Effector memory CD8-positive, alpha-beta T cell (primary cell): ENCODE measurements at places on chromosomes 2 and 18.

GRCh38 chr2:182565911-182566567, 139.2 kb upstream of the PDE1A start:
- DNase-seq, result no peak

DNA sequence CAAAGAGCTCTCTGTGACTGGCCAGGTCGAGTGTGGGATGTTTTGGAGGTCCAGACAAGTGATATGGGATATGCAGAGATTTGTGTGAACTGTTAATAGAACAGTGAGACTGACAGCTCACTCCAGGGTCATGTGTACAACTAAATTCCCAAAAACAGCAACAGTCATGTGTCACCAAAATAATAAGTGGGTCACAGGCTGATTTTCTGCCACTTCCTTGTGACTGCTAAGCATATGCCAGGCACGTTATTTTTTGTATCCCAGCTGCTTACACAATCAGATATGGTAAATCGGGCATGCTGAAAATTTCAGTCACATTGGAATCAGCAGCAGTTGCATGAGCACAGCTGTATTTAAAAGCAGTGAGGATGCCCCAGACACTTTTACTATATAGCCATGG, 198.7 kb downstream of the PTGR3 start:
- no peak for DNase-seq

DNA sequence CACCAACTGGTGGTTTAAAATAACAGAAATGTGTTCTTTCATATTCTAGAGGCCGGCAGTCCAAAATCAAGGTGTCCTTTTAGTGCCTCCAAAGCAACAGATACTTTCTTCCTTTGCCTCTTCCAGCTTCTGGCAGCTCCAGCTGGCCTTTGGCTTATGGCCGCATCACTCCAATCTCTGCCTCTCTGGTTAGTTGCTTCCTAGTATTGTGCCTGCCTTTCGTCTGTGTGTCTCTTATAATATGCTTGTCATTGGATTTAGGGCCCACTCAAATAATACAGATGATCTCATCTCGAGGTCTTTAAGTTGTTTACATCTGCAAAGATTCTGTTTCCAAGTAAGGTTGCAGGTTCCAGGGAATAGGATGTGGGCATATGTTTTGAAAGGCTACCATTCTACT, 855.2 kb upstream of the ID2 start:
- no peak for DNase-seq

DNA sequence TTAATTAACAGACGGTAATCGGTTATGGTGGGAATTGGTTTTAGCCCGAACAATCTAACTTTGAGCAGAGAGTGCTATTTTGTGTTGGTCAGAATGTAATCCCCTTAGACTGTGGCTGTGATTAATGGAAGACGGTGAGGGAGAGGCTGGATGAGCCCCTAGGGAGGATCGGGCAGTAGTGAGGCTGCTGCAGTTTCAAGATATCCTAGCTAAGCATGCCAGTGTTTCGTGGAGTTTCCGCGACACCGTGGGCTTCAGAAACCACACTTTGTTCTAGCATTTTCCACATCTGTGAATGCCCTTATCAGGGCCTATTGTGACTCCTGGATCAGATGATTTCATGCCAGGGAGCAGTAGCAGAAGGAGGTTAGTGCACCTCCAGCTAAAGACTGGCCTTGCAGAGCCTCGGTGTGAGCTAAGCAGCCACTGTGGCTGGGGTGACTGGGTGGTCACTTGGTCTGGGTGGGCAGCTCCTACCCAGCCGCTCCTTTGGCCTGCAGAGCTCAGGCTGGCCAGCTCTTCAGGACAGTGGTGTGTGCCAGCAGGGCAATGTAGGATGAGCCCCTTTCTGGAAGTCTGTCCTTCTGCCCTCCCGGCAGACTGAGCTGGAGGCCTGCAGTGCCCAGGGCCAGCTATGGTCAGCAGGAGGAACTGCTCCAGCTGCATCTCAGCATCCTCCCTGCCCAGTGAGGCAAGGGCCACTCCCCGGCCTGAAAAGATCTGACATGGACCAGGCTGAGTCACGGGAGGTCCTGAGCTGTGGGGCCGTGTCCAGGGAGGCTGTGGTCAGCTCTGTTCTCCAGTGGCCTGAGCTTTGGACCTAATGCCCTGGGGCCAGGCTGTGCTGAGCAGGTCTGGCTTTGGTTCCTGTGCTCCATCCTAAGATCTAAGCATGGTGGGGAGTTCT, 142.6 kb upstream of the GPC1 start:
- no peak for DNase-seq

- no peak for DNase-seq
These were observed 94.9 kb upstream of the FZD7 start for GRCh38 chr2:201938781-201939180.

GRCh38 chr2:42918671-42919318, 126.4 kb upstream of the HAAO start:
- no peak for DNase-seq

GRCh38 chr2:216362730-216363129, 9.6 kb downstream of the MARCHF4 start:
- DNase-seq, result no peak

DNA sequence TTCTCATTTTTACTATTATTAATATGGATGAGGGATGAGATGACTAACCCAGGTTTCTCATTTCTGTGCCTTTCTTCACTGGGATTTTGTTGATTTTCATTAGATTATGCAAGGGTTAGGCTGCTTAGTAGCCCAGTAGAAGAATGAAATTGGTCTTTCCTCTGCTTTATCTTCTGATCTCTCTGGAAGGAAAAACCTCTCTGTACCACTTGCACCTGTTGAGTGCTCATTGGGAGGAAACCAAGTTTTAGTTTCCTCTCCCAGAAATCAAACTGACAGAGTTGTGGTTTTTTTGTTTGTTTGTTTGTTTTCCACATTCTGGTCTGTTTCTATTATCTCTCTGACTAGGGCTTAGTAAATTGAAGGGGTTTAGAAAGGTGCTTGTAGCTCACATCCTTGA, 60.8 kb downstream of the KIAA1328 start:
- no peak for DNase-seq

GRCh38 chr2:230472621-230473018, 56.6 kb downstream of the SP100 start:
- DNase-seq, result no peak

DNA sequence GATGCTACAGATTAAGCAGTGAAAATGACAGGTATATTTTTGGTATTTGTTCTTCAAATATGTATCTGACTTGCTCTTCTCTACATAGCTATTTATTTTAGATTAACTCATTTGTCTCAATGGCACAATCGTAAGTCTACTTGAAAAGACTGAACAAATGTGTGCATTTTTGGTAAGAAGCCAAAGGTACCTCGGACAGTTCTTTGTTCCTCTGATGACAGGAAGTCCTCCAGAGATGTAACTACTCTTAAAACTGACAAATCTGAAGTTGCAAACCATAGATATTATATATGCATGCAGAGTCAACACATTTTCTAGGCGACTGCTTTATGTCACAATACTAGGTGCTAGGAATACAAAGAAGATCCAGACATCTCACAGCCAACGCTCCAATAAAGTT, 36.7 kb downstream of the NDUFAF7 start:
- no peak for DNase-seq

DNA sequence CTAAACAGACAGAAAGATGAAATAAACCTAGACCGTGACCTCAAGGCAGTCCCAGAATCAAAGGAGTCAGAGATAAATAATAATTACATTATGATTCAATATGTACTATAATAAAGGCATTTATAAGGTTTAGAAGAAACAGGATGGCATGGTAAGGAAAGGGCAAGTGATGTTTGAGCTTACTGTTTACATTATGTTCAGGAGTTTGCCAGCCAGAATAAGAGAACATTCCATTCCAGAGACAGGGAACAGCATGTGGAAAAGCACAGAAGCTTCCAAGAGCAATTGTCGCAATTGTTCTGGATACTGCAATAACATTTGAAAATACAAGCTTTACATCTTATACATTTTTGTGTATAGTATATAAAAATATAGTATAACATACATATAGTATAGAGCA, 50.0 kb upstream of the FRZB start:
- no peak for DNase-seq

GRCh38 chr2:37585295-37585908, 86.0 kb downstream of the CDC42EP3 start:
- DNase-seq, result no peak

GRCh38 chr2:1757567-1757966, 13.3 kb upstream of the PXDN start:
- no peak for DNase-seq

DNA sequence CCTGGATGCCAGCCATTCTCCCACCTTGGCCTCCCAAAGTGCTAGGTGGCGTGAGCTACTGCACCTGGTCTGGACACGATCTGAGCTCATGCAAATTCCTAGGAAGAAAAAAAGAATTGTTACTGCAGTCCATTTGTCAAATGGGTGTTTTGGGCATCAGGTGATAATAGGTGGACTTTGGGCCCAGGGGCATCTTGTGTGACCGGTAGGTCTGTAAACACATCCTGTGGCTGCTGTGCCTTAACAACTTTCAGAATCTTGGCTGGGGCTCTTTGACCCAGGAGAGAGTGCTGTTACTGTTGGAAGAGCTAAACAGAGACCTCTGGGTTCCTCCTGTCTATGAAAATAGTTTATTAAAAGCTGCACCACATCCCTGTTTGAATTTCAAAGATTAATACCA, 34.9 kb upstream of the TFCP2L1 start:
- no peak for DNase-seq

DNA sequence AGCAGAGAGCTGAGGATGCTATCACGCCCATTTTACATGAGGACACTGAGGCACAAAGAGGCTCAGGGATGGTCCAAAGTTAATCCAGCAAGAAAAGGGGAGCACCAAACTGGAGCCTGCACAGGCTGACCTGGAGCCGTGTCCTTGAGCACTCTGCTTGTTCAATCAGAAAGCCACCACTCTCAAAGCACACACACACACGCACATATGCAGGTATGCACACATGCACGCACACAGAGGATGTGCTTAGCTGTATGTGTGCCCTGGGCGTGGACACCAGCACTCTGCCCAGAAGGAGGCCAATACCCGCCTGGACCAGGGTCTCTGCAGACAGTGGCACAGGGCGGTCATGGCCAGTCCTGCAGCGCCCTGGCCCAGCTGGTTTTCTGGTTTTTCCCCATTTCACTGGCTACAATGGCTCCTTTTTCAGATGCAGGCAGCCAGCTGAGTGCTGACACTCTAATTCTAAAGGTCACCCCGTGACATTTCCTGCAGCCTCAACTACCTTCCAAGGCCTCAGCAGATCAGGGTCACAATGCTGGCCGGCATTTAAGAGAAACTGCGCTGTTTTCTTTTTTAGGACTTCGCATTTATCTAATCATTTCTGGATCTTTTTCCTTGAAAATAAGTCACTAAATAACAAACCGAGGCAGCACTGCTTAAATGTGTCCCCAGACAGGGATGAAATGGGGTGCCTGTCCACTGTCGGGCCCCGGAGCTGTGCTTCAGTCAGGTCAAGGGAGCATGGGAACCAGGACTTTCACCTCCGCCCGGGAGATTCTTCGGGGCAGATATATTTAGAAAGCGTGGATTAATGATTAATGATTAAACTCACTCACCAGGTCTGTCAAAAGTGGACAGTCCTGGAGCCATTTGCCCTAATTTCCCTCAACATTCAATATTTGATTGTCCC, 104.5 kb downstream of the HDAC4 start:
- DNase-seq, result no peak

DNA sequence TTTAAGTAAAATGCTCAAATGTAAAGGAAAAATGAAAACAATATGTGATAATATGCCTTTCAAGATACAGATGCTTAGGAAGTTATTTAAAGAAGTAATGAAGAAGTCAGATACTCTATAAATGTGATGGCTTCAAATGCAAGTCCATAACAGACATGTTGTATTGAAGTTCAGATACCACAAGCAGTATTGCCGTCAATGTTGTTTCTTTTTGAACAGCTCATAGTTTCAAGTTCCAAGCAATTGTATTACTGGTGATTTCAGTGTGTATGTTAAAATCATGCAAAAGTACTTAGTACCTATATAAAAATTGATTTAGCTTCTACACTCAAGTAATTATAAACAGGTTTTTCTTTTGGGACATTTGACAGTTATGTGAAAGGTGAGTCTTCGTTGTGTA, 24.9 kb downstream of the KCMF1 start:
- no peak for DNase-seq

- no peak for DNase-seq
These were observed 38.5 kb downstream of the REV1 start for GRCh38 chr2:99451280-99451679.

DNA sequence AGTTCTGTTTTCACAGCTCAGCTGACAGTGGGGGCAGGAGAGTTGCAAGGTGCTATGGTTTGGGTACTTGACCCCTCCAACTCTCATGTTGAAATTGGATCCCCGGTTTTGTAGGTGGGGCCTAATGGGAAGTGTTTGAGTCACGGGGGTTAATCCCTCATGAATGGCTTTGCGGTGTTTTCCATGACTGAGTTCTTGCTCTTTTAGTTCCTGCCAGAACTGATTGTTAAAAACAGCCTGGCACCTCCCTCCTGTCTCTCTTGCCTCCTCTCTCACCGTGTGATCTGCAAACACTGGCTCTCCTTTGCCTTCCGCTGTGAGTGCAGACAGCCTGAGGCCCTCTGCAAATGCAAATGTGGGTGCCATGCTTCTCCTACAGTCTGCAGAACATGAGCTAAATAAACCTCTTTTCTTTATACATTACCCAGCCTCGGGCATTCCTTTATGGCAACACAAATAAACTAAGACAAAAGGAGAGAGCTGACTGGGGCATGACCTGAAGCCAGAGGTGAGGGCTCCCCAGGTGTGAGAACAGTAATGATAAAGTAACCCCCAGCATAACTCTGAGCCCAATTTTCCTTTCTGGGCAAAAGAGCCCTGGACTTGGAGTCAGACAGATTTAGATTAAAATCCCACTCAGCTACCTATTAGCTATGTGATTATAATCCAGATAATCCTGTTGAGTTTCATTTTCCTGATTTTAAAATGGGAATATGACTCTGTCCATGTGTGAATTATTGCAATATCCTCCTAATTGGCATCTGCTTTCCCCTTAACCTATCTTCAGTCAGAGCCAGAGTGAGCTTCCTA, 64.9 kb upstream of the CAPN13 start:
- DNase-seq, result no peak

DNA sequence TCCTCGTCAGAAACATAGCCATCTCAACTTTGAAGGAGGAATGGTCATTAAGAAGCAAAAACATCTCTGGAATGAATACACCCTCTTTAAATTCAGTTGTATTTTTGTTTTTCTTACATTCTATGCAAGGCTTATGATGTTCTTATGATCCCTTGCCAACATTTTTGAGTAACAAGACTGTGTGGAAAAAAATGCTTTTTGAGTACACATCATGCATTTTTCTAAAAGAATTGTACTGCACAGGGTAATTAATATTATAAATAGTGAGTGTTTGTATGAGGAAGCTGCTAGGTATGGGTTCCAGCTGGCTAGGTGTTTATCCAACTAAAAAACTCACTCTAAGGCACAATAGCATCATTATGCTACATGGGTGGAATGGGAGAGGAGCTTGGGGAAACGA, 59.0 kb upstream of the SPATS2L start:
- DNase-seq, result no peak

DNA sequence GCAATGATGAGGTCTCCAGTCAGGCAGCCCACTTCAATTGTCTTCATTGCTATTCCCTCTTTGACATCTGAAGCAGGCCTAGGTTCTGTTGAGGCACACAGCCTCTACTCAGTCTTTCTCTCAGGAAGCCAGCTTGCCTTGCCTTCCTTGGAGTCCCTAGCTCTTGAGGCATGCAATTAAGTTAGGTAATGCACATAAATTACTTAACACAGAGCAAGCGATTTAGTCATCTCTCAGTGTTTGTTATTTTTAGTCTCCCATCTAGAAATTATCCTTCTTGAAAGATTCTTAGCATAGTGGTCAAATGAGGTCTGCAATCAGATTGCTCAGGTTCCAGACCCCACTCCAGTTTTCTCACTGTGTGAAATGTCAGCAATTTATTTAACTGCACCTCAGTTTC, 32.0 kb downstream of the SULT1C4 start:
- no peak for DNase-seq

- no peak for DNase-seq
These were observed 594 bp downstream of the RAD51AP2 start for GRCh38 chr2:17517481-17518211.
